ENCODE measurements at places on chromosomes 6 and 20. TPM values are rescaled to one million over a fixed set of nuclear protein-coding genes. Genes with fewer than 3 reads are reported as not detected.
A peak's percentile ranks its signal among the peaks of the same experiment; 100 is the strongest.

GRCh38 chr6:1316489-1316971, 4.6 kb downstream of the FOXQ1 start:
- H3K27ac ChIP-seq: no peak overlapping the region
- peak overlapping the region; percentile 64 for H3K4me3 ChIP-seq
- peak; percentile 61 for DNase-seq
- H3K27me3 ChIP-seq: peaks cover 18% of the 10 kb centered on the region
- H3K4me1 ChIP-seq: no peaks in the 10 kb centered on the region
- no peaks in the 10 kb centered on the region for H3K36me3 ChIP-seq

DNA sequence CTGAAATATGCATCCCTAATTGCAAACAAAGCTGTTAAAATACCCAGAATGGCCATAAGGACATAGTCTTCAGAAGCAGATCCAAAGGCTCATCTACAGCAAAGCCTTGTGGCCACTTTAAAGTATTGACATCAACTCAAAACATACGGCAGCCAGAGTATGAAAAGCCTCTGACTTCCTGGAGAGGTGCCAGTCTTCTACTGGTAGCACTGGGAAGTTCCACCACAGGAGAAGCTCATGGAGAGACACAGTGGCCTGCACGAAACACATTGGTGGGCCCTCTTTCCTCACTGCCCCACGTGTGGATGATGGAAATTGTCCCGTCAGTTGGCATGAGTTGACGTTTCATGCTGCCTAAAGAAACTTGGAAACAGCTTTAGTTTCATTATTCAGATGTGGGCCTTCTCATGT, 202.6 kb upstream of the HEY2 start:
- no peaks in the 10 kb centered on the region for H3K27me3 ChIP-seq
- H3K4me3 ChIP-seq: no peak overlapping the region
- no peaks in the 10 kb centered on the region for H3K4me1 ChIP-seq
- DNase-seq: no peak
- H3K36me3 ChIP-seq: no peaks in the 10 kb centered on the region
- H3K27ac ChIP-seq: no peak overlapping the region

- H3K27ac ChIP-seq: no peak overlapping the region
- no peak for DNase-seq
- no peaks in the 10 kb centered on the region for H3K36me3 ChIP-seq
- H3K4me1 ChIP-seq: no peaks in the 10 kb centered on the region
These were observed 523.6 kb downstream of the KIF16B start for GRCh38 chr20:16049529-16050093.

DNA sequence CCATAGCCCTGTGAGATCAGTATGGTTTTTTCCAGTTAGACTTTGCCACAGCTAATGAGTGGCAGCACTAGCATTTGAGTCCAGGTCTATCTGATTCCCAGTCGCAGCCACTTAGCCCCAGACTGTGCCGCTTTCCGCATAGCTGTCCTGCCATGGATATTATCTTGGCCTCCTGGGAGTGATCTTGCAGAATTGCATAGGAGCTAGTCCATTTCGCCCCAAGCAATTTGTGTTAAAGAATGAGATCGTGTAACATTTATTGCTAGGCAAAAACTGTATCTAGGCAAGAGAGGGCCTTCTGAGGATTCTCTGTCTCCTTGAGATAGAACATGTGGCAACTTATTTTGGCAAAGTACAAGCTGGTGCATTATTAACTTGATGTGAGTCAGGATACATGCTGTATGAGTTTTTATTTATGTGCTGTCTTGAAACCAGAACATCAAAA, 74.2 kb downstream of the EZR start:
- no peaks in the 10 kb centered on the region for H3K4me1 ChIP-seq
- no peak overlapping the region for H3K27ac ChIP-seq
- DNase-seq: no peak
- no peaks in the 10 kb centered on the region for H3K36me3 ChIP-seq

DNA sequence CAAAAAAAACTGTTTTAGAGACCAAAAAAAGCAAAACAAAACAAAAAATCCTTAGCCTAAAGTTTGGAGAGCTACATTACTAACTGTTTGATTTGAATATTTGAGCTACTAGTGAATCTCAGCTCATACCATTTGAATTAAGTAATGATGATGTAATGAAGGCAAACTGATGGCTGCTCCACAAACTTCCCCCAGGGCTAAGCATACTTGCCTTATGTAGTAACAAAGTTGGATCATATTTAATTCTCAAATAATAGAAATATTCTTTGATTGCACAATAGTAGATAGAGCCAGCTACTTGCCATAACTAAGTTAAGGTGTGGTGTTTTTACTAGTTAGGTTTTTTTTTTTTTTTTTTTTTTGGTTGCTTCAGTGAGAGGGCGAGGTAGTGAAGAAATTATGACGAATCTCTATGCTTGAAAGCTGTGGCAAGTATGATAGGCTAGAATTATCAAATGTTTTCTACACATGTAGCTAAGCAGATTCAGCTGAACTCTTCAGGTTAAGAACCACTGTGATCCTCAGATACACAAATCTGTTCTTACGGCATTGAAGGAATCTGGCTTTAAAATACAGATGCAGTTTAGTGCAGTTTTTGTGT, 2.9 kb downstream of the RAB32 start:
- H3K4me1 ChIP-seq: peaks cover 7% of the 10 kb centered on the region
- H3K27ac ChIP-seq: no peak overlapping the region
- no peak for DNase-seq

DNA sequence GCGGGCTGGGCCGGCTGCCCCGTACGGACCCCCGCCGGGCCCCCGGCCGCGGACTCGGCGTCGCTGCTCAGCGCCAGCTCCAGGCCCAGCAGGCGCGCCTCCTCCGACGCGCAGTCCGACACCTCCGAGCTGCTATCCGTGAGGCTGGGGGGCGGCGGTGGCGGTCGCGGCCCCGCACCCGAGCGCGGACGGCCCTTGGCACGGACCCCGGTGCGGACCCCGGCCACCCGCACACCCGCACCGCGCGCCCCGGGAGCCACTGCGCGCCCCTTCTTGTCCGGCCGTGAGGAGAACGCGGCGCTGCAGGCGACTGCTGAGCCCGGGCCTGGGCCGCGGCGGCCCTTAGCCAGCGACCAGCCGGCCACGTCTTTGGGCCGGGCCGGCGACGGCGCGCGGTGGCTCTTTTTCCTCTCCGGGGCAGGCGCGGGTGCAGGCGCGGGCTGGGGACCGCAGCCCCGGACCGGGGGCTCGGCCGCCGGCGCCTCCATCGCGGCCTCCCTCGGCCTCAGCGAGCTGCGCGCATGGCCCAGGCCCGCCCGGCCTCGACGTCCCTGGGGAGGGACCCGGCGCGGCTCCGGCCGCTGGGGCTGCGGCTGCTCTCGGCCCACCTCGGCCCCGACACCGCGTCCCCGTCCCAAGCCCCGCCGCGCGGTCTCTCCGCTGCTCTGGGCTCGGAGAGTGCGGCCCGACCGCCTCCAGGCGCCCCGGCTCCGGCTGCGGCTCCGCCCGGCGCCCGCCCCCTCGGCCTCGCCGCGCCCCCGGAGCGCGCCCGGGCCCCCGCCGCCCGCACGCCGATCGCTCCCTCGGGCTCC, 12.9 kb upstream of the TLDC2 start:
- no peak for DNase-seq
- peaks cover 4% of the 10 kb centered on the region for H3K4me1 ChIP-seq
- H3K4me3 ChIP-seq: no peak overlapping the region
- H3K36me3 ChIP-seq: no peaks in the 10 kb centered on the region
- H3K27ac ChIP-seq: no peak overlapping the region

RCAN2 gene
- 37.4 TPM for polyA plus RNA-seq

PRL gene
- polyA plus RNA-seq: not detected

SPATS1 gene
- not detected for polyA plus RNA-seq

Measured in kidney (tissue), 22 donors.